ENCODE measurements at places on chromosomes 6 and 20.

DNA sequence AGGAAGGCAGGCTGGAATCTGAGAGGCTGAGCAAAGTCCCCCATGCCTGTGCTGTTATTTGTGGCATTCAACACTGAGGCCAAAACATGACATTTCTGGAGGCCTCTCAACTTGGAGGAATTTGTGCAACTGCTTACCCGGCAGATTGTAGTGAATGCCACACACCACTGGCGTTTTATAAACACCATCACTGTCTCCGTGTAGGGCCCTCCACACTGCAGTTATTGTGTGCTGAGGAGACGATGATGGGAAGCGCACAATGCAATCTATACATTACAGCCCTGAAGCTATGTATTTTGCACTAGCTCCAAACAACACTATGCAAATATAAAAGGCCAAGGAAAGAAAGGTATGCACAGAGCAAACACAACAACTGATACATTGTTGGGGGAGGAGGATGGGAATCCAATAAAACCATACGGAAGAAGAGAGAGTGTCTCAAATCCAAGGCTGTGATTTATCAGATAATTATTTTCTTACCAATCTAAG is 106.5 kb downstream of the SMLR1 start:
- no peak for DNase-seq

- no peak for DNase-seq
Observed at GRCh38 chr20:19886661-19887288, 128.7 kb downstream of the RIN2 start.

GRCh38 chr6:85641522-85641896 is 1.2 kb downstream of the SYNCRIP start:
- peak; percentile 26 for DNase-seq

- peak; percentile 24 for DNase-seq
Observed at GRCh38 chr6:27188885-27189418, 58.5 kb upstream of the PRSS16 start.

DNA sequence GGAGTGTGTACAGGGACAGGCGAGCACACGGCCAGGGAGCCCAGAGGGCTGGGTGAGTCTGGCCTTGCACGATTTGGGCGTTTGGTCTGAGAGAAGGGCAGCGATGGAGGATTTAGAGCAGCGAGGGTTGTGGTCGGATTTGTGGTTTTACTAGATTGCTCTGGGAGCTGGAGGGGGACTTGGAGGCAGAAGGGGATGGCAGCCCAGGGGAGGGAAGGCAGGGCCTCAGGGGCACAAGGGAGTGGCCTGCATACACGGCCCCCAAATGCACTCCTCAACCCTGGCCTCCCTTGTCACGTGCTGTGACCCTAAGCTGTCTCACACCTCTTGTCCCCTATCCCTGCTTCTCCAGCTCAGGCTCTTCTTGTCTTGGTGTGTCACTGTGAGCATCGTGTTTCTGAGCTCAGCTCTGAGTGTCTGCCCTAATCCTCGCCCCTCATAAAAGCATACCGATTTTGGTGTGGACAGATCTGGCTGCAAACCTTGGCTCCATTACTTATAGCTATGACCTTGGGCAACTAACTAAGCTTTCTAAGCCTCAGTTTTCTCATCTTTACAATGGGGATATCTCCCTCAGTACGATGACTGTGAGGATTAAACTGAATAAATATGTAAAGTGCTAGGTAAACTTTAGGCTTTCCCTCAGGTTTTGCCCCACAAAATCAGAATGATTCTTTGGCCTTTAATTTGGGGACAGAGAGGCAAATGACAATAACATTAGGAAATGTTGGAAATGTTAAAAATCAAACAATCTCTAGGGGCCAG is 120.1 kb upstream of the ARMC2 start:
- no peak for DNase-seq

DNA sequence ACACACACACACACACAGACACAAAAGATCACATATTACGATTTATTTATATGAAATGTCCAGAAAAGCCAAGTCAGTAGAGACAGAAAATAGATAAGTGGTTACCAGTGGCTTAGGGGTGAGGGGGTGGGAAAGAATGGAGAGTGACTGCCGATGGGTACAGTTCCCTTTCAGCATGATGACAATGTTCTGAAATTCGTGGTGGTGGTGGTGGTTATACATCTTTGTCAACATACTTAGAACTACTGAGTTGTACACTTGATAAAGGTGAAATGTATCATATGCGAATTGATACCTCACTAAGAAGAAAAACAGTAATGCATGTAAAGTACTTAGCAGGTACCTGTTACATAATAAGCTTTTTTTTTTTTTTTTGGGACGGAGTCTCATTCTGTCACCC is 124.3 kb downstream of the SCAF8 start:
- DNase-seq: no peak

- no peak for DNase-seq
Observed at GRCh38 chr6:157849288-157850017, 26.4 kb downstream of the SNX9 start.

DNA sequence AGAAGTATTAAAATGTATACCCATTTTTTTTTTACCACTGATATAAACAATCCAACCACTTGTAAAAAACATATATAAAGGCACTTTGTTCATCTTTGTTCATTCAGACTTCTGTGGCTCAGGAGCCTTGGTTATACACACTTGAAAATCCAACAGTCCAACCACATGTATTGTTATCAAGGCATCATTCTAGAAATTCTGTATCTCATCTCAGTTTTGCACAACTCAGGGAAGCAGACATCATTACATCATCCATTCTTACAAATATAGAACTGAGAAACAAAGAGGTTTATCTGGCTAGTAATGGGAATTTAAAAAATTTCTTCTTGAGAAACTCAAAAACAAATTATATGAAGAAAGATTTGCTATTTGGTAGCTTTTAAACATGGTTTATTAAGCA is 88.1 kb downstream of the HMGCLL1 start:
- DNase-seq: no peak

- DNase-seq: no peak
Observed at GRCh38 chr20:46031701-46032254, 2.8 kb downstream of the SLC12A5 start.

- DNase-seq: no peak
Observed at GRCh38 chr6:62570372-62570771, 284.3 kb upstream of the KHDRBS2 start.

DNA sequence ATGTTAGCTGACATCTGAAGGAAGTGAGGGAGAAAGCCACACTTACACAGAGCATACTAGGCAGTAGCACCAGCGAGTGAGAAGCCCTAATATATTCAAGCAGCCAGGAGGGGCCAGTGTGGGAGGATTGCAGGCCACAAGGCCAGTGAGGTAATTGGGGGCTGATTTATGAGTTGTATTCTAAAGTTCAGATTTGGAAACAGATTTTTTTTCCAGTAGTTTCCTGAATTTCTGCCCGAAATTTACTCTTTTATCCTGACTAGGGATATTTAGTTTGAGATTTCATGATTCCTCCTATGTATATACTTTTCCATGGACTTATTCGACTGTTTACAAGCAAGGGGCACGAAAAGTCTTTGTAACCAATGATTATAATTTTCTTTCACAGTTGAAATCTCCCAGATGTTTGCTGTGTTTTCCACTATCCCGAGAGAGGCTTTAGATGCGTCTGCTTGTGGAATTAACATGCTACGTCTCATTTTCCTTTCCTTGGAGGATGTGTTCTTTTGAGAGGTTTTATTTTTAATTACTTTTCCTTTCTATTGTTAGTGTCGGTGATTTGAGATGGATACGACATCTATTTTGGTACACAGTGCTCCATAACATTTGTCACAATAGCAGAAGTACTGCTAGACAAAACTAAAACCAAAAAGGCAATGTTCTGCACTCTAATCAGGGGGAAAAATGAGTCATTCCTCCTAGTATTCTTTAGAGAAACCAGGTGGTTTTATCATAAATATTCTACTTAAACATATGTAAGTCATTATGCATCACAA is 356.3 kb upstream of the HSF2 start:
- DNase-seq: no peak

DNA sequence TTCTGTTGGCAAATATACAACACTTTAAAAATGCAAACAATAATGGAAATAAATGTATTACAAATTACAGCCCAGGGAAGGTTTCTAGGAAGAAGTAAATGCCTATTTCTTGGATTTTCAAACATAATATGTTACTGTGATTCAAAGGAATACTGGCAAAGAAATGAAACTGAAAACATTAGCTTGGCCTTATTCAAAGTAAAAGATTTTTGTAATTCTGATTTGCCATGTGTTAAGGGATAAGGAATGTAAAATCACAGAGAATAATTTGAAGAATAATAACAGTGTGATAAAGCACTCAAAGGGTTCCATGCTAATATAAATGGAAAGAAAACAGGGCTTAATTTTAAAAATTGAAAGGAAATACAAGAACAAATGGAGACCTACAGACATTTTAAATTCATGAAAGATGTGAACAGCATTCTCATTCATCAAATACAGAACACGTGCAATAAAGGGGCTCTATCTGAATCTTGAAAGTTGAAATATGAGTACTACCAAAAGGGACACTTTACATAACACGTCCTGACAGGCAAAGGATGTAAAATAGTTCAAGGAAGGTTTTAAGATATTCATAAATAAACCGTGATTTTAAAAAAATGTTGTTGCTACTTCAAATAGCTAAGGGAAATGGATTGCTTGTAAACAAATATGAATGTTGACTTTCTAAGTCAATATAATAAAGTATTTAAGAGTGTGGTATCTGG is 138.1 kb downstream of the RFPL4B start:
- DNase-seq: no peak

DNA sequence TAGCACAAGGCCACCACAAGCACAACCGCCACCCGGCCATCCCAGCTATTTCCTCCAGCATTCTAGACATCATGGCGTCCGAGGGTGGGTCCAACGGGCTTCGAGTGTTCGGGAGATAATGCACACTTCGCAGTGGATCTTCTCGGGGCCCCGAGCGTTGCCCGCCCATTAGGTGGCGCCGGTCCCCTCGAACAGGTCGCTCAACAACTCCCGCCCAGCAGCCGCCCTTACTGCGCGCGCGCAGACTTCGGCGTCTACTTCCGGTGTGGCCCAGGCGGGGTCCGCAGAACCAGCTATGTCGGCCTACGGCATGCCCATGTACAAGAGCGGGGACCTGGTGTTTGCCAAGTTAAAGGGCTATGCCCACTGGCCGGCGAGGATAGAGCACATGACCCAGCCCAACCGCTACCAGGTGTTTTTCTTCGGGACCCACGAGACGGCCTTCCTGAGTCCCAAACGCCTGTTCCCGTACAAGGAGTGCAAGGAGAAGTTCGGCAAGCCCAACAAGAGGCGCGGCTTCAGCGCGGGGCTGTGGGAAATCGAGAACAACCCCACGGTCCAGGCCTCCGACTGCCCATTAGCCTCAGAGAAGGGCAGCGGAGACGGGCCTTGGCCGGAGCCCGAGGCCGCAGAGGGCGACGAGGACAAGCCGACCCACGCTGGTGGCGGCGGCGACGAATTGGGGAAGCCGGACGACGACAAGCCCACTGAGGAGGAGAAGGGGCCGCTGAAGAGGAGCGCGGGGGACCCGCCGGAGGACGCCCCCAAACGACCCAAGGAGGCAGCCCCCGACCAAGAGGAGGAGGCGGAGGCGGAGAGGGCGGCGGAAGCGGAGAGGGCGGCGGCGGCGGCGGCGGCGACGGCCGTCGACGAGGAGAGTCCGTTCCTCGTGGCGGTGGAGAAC is at the start of gene HDGFL1:
Gene HDGFL1 (plus strand): TSS at position 286 of the 904 bp plus-strand sequence. CDS start 10 bp downstream, at position 296.
- no peak for DNase-seq

- no peak for DNase-seq
Observed at GRCh38 chr20:44431118-44431501, 44.6 kb upstream of the TTPAL start.

GRCh38 chr6:45592991-45593390 is 215.3 kb upstream of the SUPT3H start:
- DNase-seq: no peak

GRCh38 chr6:14569394-14569793 is 451.8 kb downstream of the CD83 start:
- no peak for DNase-seq

GRCh38 chr6:101783287-101783686 is 389.8 kb downstream of the GRIK2 start:
- DNase-seq: no peak

- no peak for DNase-seq
Observed at GRCh38 chr20:44029848-44030230, 115.2 kb downstream of the TOX2 start.

DNA sequence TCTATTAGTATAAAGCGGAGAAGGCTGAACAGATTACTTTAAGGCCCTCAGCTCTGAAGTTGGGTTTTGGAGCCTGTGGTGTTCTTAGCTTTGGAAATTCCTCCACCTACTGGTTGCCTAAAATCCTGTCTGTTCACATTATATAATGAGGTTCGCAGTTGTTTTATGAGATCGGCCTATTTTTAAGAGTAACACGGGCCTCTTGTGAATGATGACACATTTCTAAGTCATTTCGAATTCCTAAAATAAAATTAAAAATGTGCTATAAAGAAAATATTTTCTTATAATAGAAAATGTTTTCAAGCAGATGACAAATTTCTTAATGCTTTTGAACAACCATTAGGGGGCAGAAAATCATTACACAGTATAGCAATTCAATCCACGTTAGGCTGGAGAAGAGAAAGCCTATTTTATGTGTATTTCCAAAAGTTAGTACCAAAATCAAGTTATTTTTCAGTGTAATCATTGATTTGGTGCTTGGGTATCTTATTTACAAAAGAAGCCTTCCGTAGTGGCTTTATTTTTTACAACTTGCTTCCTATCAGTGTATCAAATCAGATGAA is 15.8 kb upstream of the FAM8A1 start:
- DNase-seq: no peak

DNA sequence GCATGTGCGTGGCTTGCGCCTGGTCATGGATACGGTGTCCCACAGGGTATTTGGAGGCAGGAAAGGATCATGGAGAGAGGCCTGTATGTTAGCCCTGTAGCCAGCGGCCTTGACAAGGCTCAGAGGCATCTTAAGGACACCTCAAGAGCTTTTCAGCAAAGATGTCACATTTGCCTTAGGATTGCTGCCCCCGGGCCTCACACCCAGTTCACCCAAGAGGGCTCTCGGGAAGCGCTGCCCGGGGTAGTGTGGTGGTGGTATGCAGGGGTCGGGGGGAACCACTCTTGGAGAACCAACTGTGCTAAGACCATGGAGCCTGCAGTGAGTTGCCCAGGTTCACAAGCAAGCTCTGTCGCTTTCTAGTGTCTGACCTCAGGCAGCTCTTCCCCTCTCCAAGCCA is 36.9 kb upstream of the VSTM2L start:
- no peak for DNase-seq

GRCh38 chr20:43833511-43834395 is 80.9 kb upstream of the TOX2 start:
- DNase-seq: no peak

DNA sequence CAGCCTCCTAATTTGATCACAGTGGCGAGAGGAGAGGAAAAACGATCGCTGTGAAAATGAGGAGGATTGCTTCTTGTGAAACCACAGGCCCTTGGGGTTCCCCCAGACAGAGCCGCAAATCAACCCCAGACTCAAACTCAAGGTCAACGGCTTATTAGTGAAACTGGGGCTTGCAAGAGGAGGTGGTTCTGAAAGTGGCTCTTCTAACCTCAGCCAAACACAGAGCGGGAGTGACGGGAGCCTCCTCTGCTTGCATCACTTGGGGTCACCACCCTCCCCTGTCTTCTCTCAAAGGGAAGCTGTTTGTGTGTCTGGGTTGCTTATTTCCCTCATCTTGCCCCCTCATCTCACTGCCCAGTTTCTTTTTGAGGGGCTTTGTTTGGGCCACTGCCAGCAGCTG is 28.7 kb downstream of the SAYSD1 start:
- no peak for DNase-seq
